ENCODE measurements at places on chromosomes 7 and 10.

- peak; percentile 34 for DNase-seq
Observed at GRCh38 chr10:14553448-14553847, 221.2 kb downstream of the FAM107B start.

- no peak for DNase-seq
Observed at GRCh38 chr10:132270721-132271457, 36.9 kb downstream of the STK32C start.

DNA sequence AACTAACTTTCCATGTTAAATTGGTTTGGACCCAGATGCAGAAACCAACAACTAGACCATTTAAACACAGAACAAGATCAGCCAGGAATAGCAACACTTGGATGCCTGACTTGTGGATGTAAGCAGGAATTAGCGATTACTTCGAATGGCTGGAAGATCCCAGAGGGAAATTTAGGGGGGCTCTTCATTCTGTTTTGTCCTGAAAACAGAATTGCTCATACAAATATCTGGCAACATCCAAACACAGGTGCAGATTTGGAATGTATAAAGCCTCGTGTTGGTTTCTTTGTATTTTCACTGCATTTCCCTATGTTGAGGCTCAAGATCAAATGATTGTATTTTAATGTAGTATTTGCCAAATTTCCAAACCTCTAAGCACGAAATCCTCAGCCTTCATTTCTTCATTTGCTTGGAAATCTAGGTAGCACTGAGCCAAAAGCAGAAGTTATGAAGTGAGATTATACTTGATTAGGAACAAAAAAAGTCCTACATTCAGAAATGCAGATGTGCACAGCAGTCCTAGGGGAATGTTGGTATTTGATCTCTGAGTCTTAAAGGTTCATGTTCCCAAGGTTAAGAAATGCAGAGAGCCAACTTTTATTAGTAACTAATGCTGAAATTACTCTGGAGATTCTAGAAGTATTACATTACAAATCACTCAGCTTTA is 248.7 kb upstream of the TCF7L2 start:
- no peak for DNase-seq

- DNase-seq = no peak
Observed at GRCh38 chr10:5092375-5092774, 1.8 kb upstream of the AKR1C3 start.

DNA sequence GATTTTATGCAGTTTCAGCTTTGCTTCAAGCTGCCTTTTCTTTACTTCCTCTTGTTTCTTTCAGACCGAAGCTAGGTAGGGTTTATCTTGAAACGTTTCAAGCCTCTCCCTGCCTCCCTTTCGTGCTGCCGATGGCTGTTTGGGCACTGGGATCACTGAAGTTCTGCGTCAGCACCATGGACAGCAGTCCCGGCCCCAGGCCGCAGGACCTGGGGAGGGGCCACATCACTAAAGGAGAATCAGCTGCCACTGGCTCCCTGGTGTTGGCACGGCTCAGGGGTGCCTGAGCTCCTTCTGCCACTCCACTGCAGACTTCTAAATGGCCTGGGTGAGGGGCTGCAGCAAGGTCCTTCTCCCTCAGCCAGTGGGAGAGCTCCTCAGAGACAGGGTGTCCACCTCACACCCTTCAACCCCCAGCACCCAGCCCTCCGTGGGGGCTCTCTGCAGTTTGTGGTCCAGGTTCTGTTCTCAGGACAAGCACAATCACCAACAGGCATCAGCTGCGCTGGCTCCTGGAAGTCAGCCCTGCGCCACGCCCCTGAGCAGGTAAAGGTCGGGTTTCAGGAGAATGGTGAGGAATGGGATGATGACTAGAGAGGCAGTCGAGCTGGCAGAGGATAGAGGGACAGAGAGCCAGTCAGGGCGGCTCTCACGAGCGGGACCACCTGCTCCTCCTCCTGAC is 387.2 kb downstream of the TCERG1L start:
- no peak for DNase-seq

GRCh38 chr10:47367646-47368045 is 16.4 kb downstream of the ZNF488 start:
- no peak for DNase-seq

DNA sequence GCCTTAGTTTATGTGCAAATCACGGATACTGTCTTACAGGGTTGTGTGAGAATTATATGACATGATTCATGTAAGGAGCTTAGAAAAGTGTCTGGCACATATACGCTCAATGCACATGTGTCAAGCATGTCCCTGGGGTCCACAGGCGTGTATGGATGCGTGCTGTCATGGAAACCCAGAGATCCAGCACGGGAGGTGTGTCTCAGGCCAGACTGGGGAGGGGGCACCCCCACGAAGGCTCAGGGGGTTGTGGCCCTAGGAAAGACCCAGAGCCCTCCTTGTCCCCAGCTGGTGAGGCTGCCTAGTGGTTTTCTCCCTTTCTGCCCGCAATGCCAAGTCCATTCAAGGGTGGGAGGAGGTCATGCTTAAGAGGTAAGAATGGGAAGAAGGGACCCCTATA is 9.1 kb downstream of the BTBD16 start:
- no peak for DNase-seq

DNA sequence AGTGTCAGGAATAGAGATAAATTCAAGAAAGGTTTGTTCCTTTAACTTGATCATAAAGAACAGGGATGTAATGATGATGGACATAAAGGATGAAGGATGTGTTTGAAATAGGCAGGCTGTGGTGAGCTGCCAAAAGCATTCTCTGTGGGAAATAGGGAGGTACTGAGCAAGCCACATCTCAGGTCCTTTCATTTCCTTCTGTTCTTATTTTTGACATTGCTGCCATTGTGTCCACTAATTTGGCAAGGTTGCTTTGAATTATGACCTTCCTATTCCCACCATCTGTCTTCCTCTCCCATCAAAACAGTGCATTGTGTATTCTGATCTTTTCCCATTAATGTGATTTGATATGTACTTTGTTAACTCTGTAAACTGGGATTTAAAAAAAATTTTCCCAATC is 9.4 kb downstream of the SCRN1 start:
- DNase-seq = no peak

- DNase-seq = no peak
Observed at GRCh38 chr10:396535-397220, 261.4 kb downstream of the ZMYND11 start.

- no peak for DNase-seq
Observed at GRCh38 chr7:7858559-7858958, 110.0 kb upstream of the GLCCI1 start.

GRCh38 chr10:123136806-123137642 is 1.3 kb downstream of the HMX3 start:
- no peak for DNase-seq

- no peak for DNase-seq
Observed at GRCh38 chr10:97844678-97845077, 5.0 kb upstream of the GOLGA7B start.

DNA sequence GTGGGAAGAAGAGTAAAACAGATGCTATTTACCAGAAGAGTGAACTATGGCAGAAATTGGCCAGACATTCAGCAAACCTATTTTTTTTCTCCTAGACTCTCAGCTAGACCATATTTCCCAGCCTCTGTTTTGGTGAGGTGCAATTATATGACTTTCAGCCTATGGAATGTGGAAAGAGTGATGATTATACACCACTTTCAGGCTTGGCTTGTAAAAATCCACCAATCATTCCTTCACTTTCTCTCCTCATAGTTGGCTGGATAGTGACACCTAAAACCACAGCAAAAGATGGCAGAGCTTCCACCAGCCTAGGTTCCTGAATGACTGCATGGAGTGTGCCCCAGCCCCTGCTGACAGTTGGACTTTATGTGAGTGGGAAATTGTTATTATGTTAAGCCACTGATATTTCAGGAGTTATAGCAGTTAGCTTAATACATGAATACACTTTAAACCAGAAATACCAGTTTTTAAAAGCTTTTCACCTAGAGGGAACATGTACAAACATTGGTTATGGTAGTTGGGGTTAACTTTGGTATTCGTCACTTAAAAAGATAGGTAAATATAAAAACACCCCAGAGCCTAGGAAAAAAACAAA is 19.1 kb upstream of the TNKS2 start:
- no peak for DNase-seq

- DNase-seq = no peak
Observed at GRCh38 chr10:69780077-69780476, 21.6 kb upstream of the COL13A1 start.

GRCh38 chr7:24572997-24573553 is at the start of gene PALS2:
TSS of gene PALS2 (plus strand) at chr7:24573452. CDS start at chr7:24623668, 50,216 bp downstream.
- peak; percentile 69 for DNase-seq

GRCh38 chr10:52514481-52514880 is 200.4 kb downstream of the DKK1 start:
- no peak for DNase-seq

GRCh38 chr10:86663576-86664339 is 4.6 kb upstream of the LDB3 start:
- no peak for DNase-seq

DNA sequence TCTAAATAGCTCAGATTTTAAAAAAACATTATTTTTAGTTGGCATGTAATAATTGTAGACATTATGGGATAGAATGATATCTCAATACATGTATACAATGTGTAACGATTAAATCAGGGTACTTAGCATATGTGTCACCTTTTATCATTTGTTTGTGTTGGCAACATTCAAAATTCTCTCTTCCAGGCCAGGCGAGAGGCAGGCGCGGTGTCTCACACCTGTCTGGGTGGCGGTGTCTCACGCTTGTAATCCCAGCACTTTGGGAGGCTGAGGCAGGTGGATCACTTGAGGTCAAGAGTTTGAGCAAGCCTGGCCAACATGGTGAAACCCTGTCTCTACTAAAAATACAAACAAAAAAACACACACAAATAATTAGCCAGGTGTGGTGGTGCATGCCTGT is 151.7 kb downstream of the RTKN2 start:
- DNase-seq = no peak

DNA sequence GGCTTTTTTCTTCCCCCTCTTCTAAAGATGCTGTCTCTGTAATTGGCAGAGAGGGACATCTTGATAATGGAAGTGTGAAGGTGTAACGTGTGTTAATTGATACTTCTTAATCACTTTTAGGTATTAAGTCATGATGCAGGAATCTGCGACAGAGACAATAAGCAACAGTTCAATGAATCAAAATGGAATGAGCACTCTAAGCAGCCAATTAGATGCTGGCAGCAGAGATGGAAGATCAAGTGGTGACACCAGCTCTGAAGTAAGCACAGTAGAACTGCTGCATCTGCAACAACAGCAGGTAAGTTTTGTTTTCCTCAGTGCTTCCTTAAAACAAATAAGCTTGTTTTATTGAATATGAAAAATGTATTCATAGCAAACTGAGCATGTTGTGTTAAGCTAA is 11.8 kb downstream of the FOXP2 start:
- DNase-seq = no peak

DNA sequence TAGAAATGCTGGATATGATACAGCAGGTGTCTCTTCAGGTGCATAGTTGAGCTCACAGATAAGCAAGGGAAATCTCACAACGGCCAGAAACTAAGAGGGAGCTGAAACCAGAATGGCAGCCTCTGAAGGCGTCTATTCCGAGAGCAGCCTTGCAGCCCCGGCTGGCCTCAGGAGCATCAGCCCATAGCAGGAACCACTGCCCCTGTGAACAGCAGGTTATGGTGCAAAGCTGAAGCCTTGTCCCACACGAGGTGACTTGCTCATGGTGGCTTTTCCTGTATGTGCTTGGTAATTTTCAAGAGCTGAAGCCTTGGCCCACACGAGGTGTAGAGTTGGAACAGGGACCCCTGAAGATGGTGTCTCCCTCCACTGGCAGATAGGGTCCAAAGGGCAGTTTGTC is 33.2 kb downstream of the BNIP3 start:
- no peak for DNase-seq

- no peak for DNase-seq
Observed at GRCh38 chr10:82953909-82954308, 1078.9 kb downstream of the NRG3 start.

DNA sequence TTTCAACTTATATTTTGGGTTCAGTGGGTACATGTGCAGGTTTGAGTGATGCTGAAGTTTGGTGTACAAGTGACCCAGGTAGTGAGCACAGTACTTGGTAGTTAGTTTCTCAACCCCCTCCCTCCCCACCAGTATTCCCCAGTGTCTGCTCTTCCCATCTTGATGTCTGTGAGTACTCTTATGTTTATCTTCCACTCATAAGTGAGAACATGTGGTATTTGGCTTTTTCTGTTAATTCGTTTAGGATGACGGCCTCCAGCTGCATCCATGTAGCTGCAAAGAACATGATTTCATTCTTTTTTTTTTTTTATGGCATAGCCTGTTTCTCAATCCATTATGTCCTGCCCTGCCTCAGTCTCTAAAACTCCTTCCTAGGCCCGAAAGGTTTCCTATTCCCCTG is 222.1 kb downstream of the WDR37 start:
- DNase-seq = no peak

DNA sequence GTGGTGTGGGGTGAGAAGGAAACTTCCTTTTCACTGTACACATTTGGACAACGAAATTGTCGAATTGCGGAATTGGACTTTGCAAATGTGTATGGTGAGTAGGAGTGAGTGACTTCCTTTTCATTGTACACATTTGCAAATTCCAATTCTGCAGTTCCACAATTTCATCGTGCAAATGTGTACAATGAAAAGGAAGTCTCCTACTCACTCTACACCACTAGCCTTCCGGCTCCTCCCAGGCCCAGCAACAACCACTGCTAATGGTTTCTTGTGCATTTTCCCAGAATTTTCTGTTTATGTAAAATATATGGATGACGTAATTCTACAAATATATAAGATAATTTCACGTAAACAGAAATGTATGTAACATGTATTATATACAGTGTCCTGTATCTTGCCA is 118.5 kb downstream of the ARL4A start:
- no peak for DNase-seq

DNA sequence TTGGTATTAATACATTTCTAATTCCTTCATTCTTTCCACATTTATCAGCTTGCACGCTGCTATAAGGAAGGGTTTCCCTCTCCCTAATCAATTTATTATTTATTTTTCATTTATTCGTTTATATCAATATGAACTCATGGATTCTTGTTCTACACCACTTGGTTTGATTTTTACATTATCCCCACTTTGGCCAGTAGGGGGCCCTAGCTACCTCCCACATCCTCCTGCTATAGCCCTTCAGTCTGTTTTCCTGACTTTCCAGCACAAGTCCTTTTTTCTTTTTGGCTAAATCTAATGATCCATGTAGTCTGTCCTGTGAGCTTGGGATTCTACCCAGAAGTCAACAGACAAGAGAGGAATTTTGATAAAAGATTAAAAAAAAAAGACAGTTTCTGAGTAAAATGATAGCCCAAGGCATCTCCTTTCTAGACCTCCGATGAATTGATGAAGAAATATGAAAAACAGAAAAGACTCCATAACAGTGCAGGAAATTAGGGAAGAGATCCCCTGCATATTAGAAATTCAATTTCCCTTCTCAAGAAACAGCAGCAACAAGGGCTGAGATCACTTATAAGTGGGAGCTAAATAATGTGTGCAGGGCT is 47.7 kb downstream of the LYZL2 start:
- DNase-seq = peak; percentile 36

All from RCC 7860 (cell line).